ENCODE measurements at places on chromosomes 2 and 18.
A peak's percentile ranks its signal among the peaks of the same experiment; 100 is the strongest.

DNA sequence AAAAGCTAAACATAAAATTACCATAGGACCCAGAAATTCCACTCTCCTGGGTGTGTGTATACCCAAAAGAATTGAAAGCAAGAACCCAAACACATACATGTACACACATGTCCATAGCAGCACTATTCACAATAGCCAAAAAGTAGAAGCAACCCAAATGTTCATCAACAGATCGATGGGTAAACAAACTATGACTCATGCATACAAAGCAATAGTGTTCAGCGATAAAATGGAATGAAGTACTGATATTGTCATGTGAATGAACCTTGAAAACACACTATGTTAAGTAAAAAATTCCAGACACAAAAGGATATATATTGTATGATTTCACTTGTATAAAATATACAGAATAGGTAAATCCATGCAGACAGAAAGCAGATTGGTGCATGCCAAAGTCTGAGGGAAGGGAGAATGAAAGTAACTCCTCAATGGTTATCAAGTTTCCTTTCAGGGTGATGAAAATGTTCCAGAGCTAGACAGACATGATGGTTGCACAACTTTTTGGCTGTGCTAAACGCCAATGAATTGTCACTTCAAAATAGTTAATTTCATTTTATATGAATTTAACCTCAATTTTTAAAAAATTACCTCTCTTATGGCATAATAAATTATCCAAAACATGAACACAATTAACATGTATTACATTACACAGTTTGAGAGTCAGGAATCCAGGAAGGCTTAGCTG is 35.5 kb downstream of the GKN2 start:
- no peak for DNase-seq

DNA sequence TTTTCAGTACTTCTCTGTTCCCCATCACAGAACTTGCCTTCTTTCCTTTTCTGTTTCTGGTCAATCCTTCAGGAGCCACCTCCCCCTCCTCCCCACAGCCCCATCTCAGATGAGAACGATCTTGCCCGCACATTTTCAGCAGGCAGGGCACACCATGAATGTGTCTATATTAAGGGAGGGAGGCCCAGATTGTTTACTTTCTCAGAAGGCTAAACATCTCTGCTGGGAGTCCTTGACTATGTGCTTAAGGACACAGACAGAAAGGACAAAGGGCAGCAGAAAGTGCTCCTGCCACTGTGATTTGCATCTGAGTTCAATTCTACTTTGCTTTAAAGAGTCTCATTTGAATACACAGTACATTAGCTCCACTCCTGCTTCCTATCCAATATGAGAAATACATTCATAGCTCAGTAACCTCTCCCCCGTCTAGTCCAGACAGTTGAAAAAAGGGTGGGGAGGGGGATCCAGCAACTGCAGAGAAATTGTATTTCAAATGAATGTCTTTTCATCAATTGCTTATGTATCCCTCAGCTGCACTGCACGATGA is 175.0 kb upstream of the PARD3B start:
- no peak for DNase-seq

- no peak for DNase-seq
These were observed 19.9 kb downstream of the FHL2 start for GRCh38 chr2:105378921-105379383.

DNA sequence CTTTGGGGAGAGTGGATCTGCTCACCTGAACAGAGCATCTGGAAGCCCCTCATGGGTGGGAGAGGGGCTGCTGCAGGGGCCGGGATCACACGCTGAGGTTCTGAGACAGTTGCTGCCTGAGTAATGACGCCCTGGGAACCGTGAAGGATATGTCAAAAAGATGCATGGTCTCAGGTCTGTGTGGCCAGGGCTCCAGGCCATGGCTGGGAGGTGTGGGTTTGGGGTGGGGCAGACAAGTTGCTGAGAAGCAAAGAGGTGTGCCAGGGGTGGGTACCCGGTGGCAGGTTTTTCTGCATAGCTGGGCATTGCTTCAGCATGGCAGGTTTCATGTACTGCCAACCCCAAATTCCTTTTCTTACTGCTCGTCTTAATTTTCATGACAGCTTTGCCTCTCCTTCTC is 133.5 kb downstream of the RPIA start:
- DNase-seq = no peak

DNA sequence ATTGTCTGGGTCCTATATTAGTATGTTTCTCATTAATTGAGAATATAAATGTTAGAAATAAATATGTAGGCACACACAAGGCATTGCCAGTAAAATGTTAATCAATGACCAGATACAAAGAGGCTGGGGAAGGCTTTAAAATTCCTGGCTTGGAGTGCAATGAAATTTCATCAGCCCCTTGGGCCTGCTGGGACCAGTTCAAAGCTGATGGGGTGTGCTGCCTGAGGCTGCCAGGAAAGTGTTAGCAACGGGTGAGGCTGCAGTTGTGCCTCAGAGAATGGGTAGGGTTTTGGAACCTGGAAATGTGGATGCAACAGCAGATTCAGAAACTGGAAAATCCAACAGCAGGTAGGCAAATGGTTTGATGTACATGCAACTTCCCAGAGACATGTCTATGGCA is 68.9 kb downstream of the DIPK1C start:
- no peak for DNase-seq

DNA sequence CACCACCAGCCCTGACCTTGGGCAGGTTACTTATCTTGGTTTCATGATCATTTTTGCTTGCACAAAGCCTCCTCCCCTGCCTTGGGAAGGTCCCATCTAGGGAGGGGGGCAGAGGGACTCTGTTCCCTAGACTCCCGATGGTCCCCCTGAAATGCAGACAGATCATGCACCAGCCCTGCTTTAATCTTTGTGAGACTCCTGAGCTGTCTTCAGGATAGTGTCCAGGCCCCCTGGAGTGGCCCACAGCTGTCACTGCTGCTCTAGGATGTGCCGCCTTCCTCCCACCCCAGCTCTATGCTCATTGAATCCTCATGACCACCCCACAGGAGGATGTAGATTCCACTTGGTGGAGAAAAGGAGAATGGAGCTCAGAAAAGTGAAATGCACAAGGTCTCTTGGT is 28.0 kb downstream of the PCARE start:
- DNase-seq = no peak

GRCh38 chr18:24734058-24734457 is 273.6 kb downstream of the HRH4 start:
- peak; percentile 17 for DNase-seq

GRCh38 chr18:55265130-55265675 is 305.9 kb upstream of the CCDC68 start:
- no peak for DNase-seq

- DNase-seq = no peak
These were observed 265.1 kb upstream of the SIX2 start for GRCh38 chr2:45274250-45274926.

GRCh38 chr18:79724299-79725080 is 44.9 kb downstream of the CTDP1 start:
- DNase-seq = no peak

DNA sequence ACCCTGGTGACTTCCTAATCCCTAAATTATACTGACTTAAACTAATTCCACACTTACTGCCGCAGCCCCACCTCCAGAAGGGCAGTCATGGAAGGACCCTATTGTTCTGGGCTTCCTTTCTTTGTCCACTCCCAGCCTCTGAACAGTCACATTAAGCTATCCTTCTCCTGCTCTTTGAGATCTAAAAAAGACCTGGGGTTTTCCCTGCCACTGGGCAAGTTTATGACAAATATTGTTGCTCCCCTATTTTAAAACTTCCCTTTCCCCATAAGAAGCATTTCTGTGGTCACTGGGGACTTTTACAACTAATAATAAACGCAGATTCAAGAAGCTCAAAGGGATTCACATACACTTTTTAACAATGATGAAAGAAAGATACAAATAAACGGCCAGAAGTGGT is 47.2 kb upstream of the XPO1 start:
- no peak for DNase-seq

DNA sequence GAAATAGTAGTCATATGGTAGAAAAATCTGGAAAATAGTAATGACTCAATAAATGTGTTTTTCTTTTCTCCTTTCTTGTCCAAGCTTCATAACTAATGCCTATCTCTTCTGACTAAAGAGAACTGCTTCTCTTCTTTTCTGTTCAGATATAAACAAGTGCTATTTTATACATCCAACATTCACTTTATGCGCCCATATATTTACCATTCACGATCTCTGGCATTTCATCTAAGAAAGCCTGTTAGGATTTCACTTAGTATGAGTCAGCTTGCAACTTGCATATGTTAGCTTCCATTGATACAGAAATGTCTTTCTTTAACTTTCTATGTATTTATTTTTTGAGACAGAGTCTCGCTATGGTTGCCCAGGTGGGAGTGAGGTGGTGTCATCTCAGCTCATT is 224.9 kb downstream of the VAPA start:
- DNase-seq = no peak

GRCh38 chr2:28380219-28380618 is 12.4 kb upstream of the FOSL2 start:
- DNase-seq = no peak

DNA sequence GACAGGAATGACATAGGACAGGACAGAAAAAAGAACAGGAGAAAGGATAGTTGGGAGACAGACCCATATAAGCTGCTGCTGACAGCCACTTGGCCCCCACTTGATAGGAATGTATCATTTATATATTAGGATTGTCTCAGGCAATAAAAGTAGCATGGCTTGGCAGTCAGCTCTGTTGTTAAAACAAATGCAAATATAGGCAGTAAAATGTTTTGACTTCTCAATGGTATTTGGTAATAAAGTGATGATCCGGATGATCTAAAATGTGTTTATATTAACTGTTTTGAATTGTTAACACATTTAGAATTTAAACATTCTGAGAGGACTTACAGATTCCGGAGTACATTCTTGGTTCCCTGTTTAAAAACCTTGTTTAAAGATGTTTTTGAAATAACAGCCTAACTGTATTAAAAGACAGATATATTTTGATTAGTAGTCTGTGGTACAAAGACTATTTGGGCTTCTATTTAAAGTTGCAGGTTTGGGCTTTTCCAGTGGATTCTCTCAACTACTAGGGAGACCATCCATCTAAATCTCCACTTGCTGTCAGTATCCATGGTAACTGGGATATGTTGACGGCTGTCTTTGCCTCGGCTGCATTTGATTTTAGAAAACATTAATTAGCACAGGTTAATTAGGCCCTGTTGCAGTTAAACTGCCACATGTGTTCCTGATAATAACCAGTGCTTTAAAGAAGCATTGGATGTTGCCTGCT is 147.6 kb downstream of the ESCO1 start:
- peak; percentile 22 for DNase-seq

- DNase-seq = peak; percentile 46
These were observed at the start of gene MPP4 for GRCh38 chr2:201698588-201699226. TSS of gene MPP4 (minus strand) at chr2:201698644. CDS start at chr2:201693954, 4,690 bp downstream.

DNA sequence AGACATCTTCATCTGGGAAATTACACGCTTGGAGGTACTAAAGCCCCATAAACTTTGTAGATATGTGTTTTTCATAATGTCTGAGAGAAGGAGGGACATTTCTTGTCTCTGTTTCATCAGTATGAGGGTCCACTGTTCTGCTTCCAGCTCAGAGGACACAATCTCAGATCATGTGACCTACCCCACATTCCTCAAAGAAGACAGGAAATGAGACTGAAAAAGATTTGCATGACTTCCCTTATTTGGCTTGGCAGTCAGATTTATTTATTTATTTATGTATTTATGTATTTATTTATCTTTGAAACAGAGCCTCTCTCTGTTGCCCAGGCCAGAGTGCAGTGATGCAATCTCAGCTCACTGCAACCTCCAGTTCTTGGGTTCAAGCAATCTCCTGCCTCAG is 463.7 kb upstream of the RGPD4 start:
- DNase-seq = peak; percentile 54

DNA sequence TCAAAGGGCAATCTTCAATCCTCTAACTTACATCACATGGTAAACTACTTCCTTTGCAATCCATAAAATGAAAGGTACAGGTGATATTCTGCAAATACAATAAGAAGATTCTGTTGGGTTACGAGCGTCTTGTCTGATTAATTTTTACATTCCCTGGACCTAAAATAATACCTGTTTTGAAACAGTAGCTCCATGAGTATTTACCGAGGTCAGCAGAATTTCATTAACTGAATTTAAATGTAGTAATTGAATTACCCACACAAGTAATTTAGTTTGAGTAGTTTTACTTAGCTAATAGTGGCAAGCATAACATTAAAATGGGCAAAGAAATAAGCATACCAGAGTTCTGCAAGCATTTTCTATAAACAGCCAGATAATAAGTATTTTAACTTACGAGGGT is 652.0 kb downstream of the DPP10 start:
- DNase-seq = no peak

- DNase-seq = no peak
These were observed 36.2 kb downstream of the EPG5 start for GRCh38 chr18:45930963-45931362.

GRCh38 chr2:102233132-102233884 is 46.5 kb downstream of the IL1RL2 start:
- DNase-seq = no peak

DNA sequence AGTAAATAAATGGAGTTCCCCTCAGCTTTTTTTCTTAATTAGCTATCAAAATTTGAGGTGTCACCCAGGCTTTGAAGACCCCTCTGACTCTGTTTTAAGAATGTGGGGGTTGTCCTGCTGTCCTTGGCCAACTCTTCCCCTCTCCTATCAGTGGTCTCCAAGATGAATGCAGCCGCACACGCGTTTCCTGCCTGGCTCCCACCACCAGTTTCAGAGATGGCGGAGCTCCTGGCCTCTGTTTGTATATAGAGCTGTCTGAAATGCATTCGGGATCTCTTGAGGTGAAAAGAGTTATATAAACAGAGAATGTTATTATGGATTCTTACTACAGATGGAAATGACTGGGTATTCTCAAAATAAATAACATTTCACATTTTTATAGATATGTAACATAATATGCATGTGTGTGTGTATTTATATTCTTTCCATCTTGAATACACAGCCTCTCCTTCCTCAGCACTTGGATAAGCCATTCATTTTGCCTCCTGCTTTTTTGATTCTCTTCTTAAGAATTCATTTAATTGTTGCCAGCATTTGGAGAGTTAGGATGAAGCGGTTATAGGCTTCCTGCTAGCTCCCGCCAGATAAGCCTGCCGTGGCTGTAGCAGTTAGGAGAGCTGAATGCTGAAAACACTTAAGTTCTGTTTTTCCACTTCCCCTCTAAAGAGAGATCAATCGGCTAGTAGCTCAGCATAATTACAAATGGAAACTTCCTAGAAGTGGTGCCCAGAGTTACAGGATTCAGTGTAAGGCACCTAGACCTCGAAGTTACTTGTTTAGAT is 659.3 kb upstream of the FANCL start:
- peak; percentile 17 for DNase-seq

DNA sequence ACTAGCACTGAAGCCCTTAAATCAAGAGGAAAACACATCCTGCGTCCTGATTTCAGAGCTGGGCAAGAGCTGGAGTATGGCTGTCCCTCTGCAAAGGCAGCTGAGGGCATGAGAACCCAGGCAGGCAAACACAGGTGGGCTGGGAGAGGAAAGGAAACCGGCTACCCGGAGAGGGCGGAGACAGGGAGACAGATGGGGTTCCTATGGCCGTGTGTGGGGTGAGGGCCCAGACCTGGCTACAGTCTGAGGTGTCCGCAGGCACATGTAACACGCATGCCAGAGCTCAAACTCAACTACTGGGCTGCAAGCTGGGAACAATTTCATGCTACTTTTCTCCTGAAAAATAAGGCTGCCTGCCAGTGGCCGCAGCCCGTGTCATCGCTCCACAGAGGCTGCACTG is 2.7 kb downstream of the COPS9 start:
- no peak for DNase-seq

Data from fibroblast of skin of scalp (primary cell).